Stimulated activated CD4-positive, alpha-beta T cell treated with anti-CD3 and anti-CD28 coated beads, Interleukin-15, amount 100 ng/mL, for 24 hours (primary cell): ENCODE measurements at places on chromosomes 1 and 21.
A peak's percentile ranks its signal among the peaks of the same experiment; 100 is the strongest.

DNA sequence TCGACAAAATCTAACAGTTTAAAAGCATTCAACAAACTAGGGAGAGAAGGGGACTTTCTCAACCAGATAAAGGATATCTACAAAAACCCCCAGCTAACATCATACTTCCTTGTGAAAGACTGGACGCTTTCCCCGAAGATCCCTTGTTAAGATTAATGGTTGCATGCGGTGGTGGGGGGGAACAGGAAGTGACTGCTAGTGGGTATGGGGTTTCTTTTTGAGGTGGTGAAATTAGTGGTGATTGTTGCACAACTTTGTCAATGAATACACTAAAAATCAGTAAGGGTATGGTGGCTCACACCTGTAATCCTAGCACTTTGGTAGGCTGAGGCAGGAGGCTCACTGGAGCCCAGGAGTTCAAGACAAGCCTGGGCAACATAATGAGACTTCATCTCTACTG, 26.9 kb upstream of the EYA3 start:
- DNase-seq, result peak; percentile 66

GRCh38 chr1:101996825-101997465, at the start of gene OLFM3:
Gene OLFM3 (minus strand): TSS chr1:101996926.
- peak; percentile 2 for DNase-seq

- DNase-seq, result no peak
Measured at GRCh38 chr1:216212826-216213225, 210.4 kb downstream of the USH2A start.

DNA sequence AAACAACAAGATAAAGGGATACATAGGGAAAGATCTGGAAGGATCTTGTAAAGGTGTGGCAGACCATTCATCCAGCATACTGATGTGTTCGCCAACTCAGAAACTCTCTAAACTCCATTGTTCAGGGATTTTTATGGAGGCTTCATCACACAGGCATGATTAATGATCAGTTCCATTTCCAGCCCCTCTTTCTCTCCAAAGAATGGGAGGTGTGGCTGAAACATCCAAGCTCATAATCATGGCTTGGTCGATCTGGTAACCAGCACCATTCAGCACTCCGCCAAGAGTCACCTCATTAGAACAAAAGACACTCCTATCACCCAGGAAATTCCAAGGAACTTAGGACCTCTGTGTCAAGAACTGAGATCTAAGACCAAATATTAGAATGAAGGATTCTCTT, 180.6 kb upstream of the RNPC3 start:
- no peak for DNase-seq

GRCh38 chr1:27045973-27046558, 33.4 kb upstream of the TENT5B start:
- DNase-seq, result peak; percentile 78

- DNase-seq, result no peak
Measured at GRCh38 chr1:2160451-2161300, 33.9 kb downstream of the FAAP20 start.

- no peak for DNase-seq
Measured at GRCh38 chr1:41419584-41420295, 58.5 kb downstream of the FOXO6 start.

DNA sequence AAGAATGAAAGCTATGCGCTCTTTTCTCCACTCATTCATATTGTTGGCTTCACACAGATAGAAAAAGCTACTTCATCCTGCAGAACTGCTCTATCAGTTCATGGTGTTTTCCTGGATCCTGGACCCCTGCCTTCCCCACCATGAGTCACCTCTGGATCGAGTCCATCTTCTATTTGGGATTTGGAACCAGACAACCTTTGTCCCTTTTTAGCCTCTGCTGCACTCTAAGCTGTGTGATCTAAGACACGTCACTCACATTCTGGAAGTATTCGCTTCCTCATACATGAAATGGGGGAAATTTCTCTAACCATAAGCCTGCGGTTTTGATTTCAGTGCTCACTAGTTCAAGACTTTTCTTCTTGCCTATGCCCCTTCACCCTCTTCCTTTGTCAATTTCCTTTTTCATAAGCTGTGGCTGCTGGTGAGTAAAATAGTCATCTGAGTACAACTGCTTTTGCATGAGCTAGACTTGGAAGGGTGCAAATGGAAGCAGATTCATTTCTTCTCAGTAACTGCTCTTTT, 14.1 kb upstream of the DEGS1 start:
- no peak for DNase-seq

DNA sequence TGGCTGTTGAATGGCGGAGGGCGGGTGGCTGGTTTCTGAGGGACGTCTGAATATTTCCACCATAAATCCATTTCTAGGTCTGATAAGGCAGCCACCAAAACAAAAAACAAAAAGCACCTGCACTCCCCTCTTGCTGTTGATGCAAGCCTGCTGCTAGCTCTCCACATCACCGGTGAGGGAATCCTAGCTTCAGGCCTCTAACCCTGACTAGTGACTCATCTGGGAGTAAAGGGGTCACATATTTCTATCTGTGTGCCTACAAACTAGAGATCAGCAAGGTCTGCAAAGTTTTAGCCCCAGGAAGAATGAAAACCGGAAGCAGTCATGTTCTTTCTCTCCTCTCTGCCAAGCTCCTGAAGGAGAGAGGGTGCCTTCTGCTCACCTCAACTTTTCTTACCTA, 10.3 kb upstream of the ERMAP start:
- no peak for DNase-seq

DNA sequence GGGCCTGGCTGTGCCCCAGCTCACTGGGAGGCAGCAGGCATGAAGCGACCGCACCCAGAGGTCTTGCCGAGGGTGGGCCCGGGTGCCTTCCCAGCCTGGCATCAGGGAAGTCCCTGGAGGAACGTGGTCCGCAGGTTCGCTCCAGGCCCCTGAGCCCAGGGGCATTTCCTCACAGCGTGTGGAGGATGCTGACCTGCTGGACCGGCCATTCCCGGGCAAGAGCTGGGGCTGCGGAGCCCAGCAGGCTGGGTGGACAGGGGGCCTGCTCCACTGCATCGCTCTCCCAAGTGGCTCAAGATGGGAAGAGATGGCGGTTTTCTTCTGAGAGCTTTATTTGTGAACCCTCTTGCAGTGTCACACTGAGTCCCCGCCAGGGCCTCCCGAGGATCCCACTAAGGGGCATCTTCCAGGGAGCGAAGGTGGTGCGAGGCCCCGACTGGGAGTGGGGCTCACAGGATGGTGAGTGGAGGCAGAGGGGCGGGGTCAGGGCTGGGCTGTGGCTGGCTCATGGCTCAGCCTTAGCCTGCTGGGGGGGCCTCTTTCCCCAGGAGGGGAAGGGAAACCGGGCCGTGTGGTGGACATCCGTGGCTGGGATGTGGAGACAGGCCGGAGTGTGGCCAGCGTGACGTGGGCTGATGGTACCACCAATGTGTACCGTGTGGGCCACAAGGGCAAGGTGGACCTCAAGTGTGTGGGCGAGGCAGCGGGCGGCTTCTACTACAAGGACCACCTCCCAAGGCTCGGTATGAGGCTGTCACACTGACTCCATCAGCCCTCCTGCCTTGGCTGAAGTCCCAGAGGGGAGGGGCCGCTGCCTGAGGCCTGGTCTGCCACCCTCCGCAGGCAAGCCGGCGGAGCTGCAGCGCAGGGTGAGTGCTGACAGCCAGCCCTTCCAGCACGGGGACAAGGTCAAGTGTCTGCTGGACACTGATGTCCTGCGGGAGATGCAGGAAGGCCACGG, 7.2 kb upstream of the MMP23B start:
- no peak for DNase-seq

DNA sequence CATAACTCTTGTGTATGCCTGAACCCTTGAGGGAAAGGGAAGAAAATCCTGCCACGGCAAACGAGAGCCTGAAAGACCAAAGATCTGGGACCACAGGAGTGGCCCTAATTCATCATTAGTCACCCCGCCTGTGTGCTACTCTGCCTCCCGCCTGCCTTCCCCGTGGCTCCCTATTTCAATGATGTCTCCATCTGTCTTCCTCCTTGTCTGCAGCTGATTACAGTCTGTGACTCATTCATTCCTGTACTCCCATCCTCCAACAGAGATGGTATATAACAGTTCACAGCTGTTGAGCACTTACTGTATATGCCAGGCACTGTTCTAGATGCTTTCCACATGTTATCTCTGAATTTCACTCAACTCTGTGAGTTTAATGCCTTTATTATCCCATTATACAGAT, 96.6 kb downstream of the SEC16B start:
- no peak for DNase-seq

- no peak for DNase-seq
Measured at GRCh38 chr1:12405325-12406210, 175.7 kb downstream of the VPS13D start.

GRCh38 chr1:192983349-192983980, 75.7 kb downstream of the UCHL5 start:
- DNase-seq, result peak; percentile 52

DNA sequence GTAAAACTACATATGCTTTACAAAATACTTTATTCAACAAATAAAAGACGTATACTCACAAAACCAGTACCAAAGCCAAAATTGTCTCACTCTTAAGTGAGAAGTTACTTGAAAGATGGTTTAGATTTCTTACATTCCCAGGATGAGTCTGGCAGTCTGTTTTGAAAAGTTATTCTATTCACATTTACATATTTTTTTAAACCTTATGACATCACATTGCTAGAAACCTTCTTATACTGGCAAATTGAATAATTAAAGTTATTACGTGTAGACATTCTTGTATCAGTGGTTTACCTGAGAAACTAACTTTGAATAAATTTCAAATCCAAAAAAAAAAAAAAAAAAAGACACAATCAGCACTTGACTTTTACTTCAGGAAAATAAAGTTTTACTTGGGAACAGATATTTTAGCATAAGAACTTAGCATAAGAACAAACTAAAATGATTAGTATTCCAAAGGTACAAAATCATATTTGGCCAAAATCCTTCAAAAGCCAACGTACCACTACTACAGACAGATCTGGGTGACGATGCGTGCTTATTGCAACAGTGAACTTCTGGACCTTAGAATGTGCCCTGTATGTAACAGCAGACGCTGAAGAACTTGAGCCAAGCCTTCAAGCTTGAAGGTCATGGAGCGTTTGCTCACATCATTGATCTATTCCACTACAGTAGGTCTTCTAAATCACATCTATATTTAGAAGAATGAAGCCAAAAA, 2.5 kb downstream of the CDC42BPA start:
- no peak for DNase-seq

GRCh38 chr1:8247811-8248436, 70.0 kb upstream of the SLC45A1 start:
- DNase-seq, result no peak

GRCh38 chr1:169288011-169288414, 79.6 kb downstream of the NME7 start:
- no peak for DNase-seq

DNA sequence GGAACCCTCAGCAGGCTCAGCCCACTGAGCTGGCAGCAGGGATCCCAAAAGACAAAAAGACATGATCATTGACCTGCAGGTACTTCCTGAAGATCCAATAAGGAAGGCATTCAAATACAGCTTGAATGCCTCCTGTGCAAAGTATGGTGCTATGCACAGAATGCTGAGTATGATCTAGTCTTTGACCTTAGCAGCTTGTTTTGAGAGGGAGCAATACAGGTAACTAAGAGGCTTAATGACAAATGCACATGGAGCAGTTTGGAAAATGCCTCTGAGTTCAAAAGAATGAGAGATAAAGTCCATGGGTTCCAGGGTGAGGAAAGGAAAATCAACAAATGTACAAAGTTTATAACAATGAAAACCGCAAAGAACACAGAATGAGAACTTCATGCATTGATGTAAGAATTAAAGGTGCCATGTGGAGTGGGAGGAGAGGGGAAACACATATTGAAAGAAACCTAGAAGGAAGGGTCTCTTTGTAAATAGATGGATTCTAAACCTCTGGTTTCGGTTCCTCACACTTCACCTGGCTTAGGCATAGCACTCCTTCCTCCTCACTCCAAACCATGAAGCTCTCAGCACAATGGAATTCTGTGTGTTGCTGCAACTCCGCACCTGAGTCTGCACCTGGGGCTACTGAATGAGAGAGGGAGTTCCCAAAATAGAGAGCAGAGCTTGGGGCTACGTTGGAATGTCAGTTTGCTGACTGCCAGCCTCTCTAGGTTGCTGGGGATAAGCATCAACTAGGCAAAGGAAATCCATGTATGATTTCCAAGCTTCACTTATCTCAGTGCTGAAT, 77.6 kb downstream of the PLXNA2 start:
- no peak for DNase-seq

GRCh38 chr1:18541046-18541795, 60.5 kb downstream of the KLHDC7A start:
- DNase-seq, result no peak

DNA sequence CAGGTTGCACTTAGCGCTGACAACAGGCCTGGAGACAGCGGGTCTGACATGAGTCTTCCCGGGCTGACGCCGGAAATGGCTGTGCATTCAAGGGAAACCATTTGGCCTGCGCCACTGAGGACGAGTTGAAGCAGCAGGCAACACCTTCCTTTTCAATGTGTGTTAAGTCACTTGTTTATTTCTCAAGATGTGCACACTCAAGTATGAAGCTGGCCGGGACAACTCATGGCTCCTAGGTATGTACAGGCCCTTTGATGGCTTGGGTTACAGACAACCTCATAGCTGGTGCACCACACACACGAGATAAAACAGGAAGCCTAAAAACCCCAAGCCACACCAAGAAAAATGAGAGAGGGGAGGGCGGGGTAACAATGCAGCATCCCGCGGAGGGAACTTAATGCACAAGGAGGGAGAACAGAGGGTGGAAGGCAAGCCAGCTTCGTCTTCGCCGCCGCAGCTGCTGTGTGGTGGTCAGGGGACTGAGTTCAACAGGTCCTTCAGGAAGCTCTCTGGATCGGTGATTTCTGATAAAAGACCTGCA, 118.0 kb upstream of the IFFO2 start:
- DNase-seq, result peak; percentile 48

GRCh38 chr1:110687250-110687649, 12.5 kb upstream of the KCNA3 start:
- no peak for DNase-seq

- peak; percentile 58 for DNase-seq
Measured at GRCh38 chr1:8424539-8425116, 106.7 kb downstream of the SLC45A1 start.

GRCh38 chr1:227542153-227543120, 20.9 kb upstream of the ZNF678 start:
- peak; percentile 92 for DNase-seq

DNA sequence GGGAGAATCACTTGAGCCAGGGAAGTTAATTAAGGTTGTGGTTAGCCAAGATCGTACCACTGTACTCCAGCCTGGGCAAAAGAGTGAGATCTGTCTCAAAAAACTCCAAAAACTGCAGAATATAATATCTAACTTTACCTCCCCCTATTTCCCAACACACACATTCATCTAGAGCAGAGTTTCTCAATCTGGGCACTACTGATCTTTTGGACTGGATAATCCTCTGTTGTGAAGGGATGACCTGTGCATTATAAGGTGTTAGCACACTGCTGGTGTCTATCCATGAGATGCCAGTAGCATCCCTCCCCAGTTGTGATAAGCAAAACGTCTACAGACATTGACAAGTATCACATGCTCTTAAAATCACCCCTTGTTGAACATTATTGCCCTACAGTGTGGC, 61.8 kb downstream of the RGS13 start:
- no peak for DNase-seq

- no peak for DNase-seq
Measured at GRCh38 chr1:61993331-61993961, 201.2 kb upstream of the L1TD1 start.

GRCh38 chr1:38785285-38786039, 74.1 kb downstream of the RRAGC start:
- DNase-seq, result no peak
